ENCODE measurements at places on chromosomes 5 and 9. TPM values are rescaled to one million over a fixed set of nuclear protein-coding genes. Genes with fewer than 3 reads are reported as not detected.

ASPN gene
- total RNA-seq, result 0.15 TPM

TMEM252 gene
- not detected for total RNA-seq

PCDHB8 gene
- total RNA-seq, result 7.7 TPM

ACSL6 gene
- total RNA-seq, result not detected

LCN9 gene
- total RNA-seq, result not detected

TMC1 gene
- total RNA-seq, result 0.75 TPM

DNA sequence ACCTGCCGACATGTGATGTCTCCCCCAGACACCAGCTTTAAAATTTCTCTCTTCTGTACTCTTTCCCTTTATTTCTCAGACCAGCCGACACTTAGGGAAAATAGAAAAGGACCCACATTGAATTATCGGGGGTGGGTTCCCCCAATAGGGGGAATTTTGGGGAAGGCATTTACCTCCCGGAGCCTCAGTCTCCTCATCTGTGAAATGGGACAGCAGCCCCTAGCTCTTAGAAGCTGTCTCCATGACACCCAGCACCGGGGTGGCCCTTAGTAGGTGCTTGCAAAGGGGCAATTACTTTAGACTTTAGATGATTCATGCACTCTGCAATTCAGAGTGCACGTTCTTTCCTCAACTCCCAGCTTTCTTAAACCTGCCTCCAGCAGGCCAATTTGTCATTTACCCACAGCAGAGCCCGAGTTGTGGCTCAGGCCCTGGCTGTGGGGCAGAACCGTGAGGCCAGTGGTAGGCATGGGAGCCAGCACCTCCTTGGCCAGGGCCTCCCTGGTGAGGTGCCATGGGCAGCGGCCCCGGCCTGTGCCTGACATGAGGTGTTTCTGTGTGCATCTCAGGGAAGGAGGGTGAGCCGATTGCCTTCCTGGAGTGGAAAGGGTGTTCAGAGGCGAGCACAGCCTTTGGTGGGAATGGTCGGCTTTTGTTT, 51.7 kb downstream of the SH3PXD2B start:
- no peak overlapping the region for H3K4me3 ChIP-seq
- H3K27ac ChIP-seq, result no peak overlapping the region
- H3K36me3 ChIP-seq, result no peaks in the 10 kb centered on the region
- no peaks in the 10 kb centered on the region for H3K4me1 ChIP-seq

DNA sequence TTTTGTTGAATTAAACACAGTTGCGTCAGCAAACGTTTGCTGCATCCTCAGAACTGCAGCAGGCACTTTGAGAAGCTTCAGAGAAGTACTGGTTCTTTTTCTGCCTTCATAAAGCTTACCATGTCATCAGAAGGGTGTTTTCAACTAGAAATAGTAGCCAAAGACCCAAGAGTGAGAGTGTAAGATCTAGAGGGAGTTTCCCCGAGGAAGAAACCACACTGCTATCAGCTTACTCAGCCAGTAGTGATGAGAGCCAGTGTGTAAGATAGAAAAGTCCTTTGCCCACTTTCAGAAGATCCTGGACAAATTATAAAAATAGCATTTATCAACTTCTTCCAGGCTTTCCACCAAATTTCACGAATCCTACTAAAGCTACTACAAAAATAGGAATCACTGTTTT, 154.5 kb downstream of the PAPPA start:
- no peaks in the 10 kb centered on the region for H3K27me3 ChIP-seq
- H3K27ac ChIP-seq, result no peak overlapping the region
- H3K36me3 ChIP-seq, result peaks cover 41% of the 10 kb centered on the region
- no peaks in the 10 kb centered on the region for H3K4me1 ChIP-seq
- H3K4me3 ChIP-seq, result no peak overlapping the region

DNA sequence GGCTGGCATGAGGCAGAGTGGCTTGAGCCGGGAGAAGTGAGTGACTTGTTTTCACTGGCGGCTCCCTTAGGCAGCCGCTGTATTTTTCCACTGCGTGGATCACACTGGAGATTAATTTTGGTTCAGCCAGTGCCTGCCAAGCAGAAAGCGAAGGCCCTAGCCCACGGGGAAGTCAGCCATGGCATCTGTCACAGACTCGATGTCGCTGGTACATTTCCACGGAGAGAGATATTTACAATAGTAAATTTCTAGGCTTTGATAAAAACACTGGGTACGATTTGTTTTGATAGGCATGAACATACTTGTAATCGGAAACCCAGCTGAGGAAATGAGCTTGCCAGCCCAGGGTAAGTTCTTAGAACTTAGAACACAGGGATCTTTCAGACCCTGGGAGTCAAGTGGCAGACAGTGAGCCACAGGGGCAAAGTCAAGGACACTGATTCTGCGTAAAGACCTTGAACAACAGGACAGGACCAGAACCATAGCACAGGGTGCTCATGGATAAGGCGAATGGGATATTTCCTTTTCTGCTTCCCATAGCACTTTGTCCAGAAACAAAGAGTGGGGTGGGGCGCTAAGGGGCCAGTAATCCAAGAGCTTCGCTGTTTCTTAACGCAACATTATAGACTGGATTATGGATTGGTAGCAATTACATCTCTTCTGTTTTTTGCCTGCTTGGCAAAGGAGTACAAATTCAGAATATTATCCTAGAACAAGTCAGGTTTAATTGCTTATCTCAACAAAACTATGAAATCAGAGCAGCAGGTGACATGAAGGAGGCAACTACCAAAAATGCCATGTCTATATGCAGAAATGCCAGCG, 4.5 kb downstream of the DUSP1 start:
- peaks cover 35% of the 10 kb centered on the region for H3K4me1 ChIP-seq
- H3K36me3 ChIP-seq, result peaks cover 16% of the 10 kb centered on the region
- no peaks in the 10 kb centered on the region for H3K27me3 ChIP-seq

DNA sequence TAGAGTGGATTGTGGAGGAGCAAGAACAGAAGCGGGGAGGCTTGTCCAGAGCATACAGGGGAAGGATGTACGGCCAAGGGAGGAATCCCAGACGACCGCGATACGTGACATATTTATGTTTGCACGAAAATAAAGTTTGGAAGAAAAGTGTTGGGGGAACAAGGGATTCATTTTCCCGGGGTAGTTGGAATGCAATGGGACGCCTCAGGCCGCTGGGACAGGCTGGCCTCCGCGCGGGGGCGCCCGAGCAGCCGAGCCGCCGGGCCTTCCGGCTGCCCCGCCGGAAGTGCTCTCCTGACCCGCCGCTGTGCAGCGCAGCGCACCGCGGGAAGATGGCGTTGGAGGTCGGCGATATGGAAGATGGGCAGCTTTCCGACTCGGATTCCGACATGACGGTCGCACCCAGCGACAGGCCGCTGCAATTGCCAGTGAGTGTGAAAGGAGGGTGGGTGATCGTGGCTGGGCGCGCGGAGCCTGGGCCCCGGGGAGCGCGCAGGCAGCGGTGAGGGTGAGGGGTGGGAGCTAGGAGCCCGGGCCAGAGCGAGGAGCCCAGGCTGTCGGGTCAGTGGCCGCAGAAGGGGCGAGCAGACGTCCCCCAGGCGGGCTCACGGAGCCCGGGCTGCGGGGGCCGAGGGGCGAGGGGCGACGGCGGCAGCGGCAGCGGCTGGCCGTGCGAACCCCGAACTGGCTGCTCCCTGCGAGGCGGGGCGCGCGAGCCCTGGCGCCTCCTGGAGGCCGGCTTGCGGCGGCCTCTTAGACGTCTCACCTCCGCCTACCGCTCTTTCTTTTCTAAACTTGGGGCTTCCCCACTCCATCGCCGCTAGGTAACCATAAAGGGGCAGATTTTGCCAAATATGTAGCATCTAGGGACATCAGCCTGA, at the start of gene PHAX:
PHAX (plus strand) TSS at position 317 of the 881 bp plus-strand sequence; CDS start at position 333, 16 bp downstream.
- H3K27me3 ChIP-seq, result no peaks in the 10 kb centered on the region
- H3K4me1 ChIP-seq, result peaks cover 7% of the 10 kb centered on the region
- DNase-seq, result peak; percentile 86
- H3K36me3 ChIP-seq, result peaks cover 26% of the 10 kb centered on the region
- H3K4me3 ChIP-seq, result peak within 1 kb of the TSS; percentile 98
- H3K27ac ChIP-seq, result peak within 1 kb of the TSS; percentile 90

- no peak for DNase-seq
- H3K27me3 ChIP-seq, result no peaks in the 10 kb centered on the region
- H3K4me3 ChIP-seq, result no peak overlapping the region
- H3K4me1 ChIP-seq, result peaks cover 8% of the 10 kb centered on the region
These were observed 34.7 kb upstream of the SHISAL2B start for GRCh38 chr5:64655596-64655995.

DNA sequence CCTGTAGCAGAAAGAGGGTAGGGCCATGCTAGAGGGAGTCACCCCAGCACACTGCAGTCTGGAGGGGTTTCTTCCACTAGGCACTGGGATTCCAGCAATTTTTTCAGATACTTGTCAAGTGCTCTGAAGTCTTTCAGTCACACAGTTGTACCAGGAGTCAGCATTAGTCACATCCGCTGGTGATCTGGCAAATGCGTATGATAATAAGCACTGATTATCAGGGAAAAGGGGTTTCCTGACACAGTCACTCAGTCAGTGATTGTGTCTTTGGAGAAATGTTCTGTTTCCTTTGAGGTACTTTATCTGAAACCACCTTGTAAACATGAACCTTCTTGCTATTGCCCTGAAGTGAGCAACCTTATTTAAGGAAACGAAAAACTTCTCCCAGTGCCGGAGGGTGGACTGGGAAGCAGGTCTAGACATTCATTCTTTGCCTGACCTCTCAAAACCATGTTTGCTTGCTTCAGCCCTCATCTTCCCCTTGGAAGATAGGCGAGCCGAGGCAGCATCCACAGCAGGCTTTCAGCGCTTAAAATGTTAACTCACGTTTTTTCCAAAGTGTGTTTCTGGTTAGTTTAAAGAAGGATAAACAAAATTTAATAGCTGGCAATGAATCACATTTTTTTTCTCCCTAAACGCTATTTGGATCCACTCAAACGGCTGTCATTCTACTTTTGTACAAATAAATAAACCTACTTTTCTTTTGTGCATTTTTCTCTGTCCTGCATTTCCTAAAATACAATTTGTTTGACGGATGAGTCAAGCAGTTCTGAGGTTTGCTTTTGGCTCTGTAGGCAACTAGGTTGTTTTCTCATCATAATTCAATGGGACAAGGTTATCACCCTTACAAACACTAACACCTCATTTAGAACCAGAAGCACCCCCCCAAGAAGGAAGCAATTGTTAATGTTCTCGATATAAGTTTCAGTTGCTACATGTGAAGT, 77.7 kb downstream of the FOXD1 start:
- no peak overlapping the region for H3K4me3 ChIP-seq
- no peaks in the 10 kb centered on the region for H3K27me3 ChIP-seq
- no peak overlapping the region for H3K27ac ChIP-seq
- no peaks in the 10 kb centered on the region for H3K4me1 ChIP-seq
- H3K36me3 ChIP-seq, result no peaks in the 10 kb centered on the region
- DNase-seq, result peak; percentile 73

- peaks cover 8% of the 10 kb centered on the region for H3K4me1 ChIP-seq
- no peak overlapping the region for H3K27ac ChIP-seq
- no peaks in the 10 kb centered on the region for H3K27me3 ChIP-seq
- peaks cover 4% of the 10 kb centered on the region for H3K36me3 ChIP-seq
- H3K4me3 ChIP-seq, result no peak overlapping the region
These were observed 446.8 kb downstream of the CCDC171 start for GRCh38 chr9:15999422-16000339.

DNA sequence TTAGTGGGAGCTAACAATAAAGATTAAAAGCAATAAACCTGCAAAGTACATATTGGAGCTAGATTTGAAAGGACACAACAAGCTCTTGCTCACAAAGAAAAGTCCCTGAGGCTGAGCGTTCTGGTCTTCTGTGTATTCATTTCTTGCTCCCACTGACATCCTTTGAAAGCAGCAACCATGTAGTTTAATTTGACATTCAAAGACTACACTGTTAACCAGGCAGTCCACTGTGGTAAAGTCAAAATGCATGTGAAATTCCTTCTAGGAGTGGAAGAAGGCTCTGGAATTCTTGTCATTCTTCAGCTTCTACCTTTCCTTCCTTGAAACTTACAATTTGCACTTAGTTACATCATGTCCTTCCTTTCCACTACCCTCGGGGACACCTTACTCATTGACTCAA, 480.7 kb downstream of the CSNK1G3 start:
- H3K27me3 ChIP-seq, result peaks cover 4% of the 10 kb centered on the region
- peaks cover 7% of the 10 kb centered on the region for H3K4me1 ChIP-seq
- DNase-seq, result no peak
- H3K36me3 ChIP-seq, result no peaks in the 10 kb centered on the region
- H3K27ac ChIP-seq, result no peak overlapping the region

- no peak overlapping the region for H3K4me3 ChIP-seq
- DNase-seq, result no peak
- H3K36me3 ChIP-seq, result no peaks in the 10 kb centered on the region
- no peak overlapping the region for H3K27ac ChIP-seq
- H3K4me1 ChIP-seq, result no peaks in the 10 kb centered on the region
- H3K27me3 ChIP-seq, result no peaks in the 10 kb centered on the region
These were observed 329.1 kb upstream of the SLC24A2 start for GRCh38 chr9:20117986-20118385.

DNA sequence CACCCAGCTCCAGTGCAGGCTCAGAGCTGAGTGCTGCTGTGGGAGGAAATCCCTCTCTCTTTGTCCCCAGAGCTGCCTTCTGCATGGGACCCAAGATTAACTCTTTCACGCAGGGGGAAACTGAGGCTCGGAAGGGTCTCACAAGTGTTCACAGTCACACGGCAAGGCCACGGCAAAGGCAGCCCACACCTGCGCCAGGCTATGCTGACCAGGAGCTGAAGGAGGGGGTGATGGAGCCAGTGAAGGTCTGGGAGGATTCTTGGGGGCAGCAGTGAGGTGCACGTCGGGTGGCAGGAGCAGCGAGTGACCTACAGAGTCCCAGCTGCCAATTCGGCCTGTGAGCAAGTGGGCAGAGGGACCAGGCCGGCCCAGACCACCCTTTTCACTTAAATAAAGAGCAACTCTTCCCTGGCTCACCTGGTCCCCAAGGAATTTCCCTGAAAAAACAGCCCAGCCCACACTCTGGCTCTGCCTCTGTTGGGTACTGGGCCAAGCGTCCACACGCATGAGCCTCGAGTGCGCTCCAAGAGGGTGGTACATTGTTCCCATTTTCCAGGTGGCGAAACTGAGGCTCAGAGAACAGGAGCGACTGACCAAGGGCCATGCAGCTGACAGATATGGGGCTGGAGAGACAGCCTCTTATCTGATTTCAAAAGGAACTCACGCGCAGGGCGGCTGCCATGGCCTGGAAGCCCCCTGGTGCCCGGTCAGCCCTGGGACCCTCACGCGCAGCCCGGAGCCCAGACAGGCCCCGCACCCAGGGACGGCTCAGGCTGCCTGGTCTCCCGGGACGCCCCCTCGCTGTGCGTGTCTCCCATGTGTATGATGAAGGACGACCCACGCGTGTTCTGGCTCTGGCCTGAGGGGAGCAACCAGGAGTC, 28.2 kb downstream of the SARDH start:
- DNase-seq, result no peak
- no peak overlapping the region for H3K4me3 ChIP-seq
- no peak overlapping the region for H3K27ac ChIP-seq

DNA sequence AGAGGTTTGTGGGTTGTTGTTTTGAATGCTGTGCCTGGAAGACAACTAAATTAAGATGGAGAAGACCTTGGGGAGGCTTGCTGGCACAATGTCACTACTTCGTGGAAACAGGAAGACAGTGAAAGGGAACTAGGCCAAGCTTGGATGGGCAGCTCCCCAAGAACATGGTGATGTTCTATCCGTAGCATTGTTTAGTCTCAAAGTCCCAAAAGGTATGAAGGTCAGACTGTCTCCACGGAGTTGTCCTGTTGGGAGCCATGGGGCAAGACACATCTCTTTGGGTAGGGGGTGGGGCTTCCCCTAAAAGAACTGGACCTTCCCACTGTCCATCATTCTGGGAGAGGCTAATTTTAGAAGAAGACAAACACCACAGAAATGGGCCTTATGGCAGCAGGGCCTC, 140.5 kb downstream of the ENTREP1 start:
- H3K27me3 ChIP-seq, result peaks cover 20% of the 10 kb centered on the region
- no peaks in the 10 kb centered on the region for H3K36me3 ChIP-seq
- H3K4me1 ChIP-seq, result no peaks in the 10 kb centered on the region
- H3K4me3 ChIP-seq, result no peak overlapping the region
- H3K27ac ChIP-seq, result no peak overlapping the region
- DNase-seq, result no peak

All from A673 (cell line).